ENCODE measurements at places on chromosomes 3 and 15.

- no peak for DNase-seq
Observed at GRCh38 chr3:12545473-12545791, at the start of gene MKRN2OS. Gene MKRN2OS (minus strand): TSS chr3:12545499. CDS start chr3:12545464, 35 bp downstream.

DNA sequence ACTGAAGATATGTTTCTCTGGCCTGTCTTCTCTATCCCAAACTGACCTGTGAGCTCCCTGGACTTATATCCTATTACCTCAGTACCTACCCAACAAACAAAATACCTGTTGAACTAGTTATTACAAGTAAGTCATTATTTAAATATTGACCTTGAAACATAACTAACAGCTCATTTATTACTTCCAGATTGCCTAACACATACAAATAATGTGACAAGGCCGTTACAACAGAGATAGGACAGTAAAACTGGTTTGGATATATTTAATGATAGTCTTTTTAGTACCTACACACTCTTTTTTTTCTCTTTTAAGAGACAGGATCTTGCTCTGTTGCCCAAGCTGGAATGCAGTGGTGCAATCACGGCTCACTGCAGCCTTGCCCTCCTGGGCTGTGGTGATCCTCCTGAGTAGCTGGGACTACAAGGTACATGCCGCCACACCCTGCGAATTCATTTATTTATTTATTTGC, 145.0 kb downstream of the ADAM10 start:
- no peak for DNase-seq

DNA sequence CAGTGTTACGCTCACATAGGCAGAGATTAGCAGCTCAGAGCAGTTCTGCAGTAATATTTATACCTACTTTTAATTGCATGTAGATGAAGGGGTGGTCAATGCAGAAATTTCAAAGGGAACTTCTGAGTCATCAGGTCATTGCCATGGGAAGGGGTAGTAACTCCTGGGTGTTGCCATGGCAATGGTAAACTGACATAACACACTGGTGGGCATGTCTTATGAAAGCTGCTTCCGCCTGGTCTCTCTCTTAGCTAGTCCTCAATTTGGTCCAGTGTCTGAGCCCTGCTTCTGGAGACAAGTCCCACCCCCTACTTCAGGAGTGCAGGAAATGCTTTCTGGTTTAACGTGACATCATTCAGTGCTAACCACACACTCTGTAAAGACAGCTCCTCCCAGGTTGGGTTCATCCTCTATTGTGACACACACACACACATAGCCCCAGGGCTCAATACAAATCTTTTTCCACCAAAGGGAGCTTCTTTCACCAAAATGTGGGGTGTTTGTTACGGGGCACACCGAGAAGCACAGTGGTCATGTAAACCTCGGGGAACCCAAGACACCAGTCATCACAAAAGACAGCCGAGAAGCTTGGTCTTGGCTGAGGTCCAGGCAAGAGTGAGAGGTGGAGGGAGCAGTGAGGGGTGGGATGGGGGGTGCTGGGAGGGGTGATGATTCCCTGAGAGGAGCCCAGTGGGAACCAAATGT, 74.5 kb downstream of the TLE3 start:
- peak; percentile 19 for DNase-seq

GRCh38 chr3:69082805-69083204, 1.9 kb upstream of the ARL6IP5 start:
- no peak for DNase-seq

DNA sequence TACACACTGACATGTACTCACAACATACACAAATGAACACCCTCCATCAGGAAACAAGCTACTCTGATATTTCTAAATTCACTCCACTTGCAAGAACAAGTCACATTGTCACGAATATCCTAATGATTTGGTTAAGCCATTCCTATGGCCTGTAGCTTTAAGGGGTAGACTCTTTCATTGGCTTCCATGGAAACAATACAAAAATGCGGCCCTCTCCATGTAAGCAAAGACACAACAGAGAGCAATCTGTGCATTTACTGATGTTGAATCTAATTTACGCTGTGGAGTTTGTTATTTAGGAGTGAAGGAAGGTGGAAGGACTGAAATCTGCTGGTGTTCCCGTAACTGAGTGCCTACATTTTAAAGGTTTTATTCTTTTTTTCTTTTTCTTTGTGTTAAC, 114.5 kb downstream of the FMN1 start:
- DNase-seq: no peak

- DNase-seq: no peak
Observed at GRCh38 chr15:84946772-84947489, 34.7 kb upstream of the PDE8A start.

GRCh38 chr3:64385277-64385676, 160.0 kb upstream of the PRICKLE2 start:
- DNase-seq: no peak

- DNase-seq: peak; percentile 40
Observed at GRCh38 chr3:51967384-51968169, at the start of gene PCBP4. Gene PCBP4 (minus strand): TSS chr3:51967454. CDS start chr3:51961240, 6,214 bp downstream.

DNA sequence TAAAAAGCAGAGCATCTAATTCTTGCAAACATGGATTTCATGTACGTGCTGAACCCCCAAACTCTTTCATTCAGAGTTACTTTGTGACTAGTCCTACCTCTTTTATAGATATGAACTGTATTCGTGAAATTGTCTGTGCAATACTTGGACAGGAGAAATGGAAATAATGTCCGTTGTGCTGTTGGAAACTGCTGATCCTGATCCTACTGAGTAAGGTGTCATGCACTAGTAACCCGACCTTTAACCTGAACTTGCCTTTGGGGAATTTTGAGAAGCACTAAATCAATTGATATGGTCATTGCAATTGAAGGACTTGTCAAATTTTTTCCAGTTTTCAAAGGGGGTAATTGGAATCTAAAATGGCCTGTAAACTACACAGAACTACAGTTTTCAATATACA, 856.4 kb downstream of the ROBO1 start:
- no peak for DNase-seq

GRCh38 chr15:83844742-83845141, 190.8 kb downstream of the ADAMTSL3 start:
- no peak for DNase-seq

DNA sequence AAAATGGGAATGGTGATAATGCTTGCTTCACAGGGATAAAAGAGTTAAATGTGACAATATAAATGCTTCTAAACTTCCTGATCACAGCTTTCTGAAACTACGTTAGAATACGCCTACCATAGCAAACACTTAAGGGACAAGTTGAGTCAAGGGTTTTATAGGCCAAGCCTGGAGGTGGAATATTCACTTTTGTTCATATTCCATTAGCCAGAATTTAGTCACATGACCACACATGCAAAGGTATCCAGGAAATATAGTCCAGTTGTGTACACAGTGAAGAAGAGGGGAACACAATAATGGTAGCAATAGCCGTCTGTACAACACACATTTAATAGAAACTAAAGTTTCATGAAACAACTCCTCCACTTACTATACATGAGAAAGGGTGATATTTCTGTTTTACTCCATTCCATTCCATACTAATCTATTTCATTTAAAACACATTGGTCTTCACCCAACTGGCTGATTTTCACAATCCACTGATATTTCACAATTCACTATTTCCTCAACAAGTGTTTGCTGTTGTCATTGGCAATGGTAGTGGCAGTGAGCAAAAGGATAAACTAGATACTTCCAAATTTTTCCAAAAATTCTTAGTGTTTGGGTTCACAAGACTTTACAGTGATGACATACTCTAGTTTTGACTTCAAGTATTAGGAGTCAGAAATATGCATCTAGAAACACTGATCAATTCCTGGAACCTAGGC, 270.9 kb downstream of the ERC2 start:
- DNase-seq: no peak

DNA sequence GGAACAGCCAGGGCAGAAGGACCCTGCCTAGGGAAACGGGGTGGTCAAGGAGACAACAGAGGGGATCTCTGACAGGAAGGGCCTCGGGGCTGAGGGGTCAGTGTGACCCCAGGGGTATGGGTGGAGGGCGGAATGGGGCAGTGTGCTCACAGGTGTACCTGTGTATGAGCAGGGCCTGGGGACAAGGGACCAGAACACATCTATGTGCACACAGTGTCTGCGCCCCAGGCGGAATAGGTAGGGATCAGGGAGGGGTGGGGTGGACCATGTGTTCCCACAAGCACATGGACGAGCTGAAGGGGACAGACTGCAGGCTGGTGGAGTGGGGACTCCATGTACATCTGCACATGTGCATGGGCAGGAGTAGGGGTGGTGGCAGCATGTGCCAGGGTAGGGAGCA, 5.0 kb upstream of the TLR9 start:
- DNase-seq: no peak

DNA sequence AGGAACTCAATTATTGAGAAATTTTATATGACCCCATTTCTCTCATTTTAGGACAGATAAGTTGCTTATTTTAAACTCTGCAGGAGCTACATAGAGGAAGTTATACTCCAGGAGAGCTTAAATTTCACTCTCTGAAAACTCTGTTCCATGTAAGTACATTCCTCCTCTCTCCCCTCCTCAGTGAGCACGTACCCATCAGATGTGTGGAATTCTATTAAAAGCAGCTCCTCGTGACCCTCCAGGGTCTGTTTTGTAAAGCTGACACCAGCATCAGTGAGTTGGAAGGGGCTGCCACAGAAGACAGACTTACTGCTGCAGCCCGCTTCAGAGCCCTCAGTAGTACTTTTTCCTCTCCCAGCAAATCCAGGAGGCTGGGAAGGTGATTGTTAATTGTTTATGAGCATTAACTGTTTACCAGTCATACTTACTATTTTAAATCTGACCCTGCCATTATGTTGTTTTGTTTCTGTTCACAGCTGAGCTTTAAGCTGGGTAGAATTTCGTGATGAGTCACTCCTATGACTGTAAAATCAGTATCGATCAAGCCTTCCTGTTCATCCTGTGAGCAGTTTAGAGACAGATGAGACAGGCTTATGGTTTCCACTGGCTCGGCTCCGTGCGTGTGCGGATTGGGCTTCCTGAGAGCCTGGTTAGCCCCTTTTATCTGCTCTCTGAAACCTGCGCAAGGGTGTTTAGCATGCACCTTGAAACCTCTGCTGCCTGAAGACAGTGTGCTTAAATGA, 20.4 kb downstream of the IGF1R start:
- no peak for DNase-seq

DNA sequence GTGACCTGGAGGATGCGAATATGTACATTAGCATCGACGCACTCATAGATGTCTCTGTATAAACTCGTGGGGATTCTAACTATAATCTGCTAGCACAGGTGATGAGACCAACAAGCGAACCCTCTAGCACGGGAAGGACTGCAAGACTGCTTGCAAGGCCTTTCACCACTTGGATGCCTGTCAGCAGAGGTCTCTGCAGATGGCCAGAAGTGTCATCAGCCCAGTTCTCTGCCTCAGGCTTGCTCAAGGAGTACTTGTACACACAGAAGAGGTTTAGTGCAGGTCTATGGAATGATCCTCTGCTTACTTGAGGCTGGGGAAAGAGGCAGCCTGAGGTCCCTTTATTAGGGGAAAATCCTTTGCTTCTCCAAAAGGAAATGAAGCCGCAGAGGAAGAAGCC, 48.1 kb downstream of the EDEM1 start:
- DNase-seq: no peak

DNA sequence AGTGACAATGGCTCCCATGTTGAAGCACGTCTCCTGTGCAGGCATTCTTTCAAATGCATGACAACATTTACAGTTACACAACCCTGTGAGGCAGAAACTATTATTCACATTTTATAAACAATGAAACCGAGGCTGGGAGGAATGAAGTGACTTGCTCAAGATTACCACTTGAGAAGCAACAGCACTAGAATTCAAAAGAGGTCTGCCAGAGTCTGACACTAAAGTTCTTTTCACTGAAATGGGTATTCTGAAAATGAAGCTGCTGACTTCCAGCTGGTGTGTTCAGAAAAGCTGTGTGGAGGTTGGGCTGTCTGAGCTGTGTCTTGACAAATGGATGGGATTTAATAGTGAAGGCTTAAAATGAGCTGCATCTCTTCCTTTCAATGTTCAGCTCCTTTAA, 104.4 kb downstream of the THSD4 start:
- no peak for DNase-seq

- DNase-seq: no peak
Observed at GRCh38 chr15:50593761-50594160, 47.3 kb upstream of the USP50 start.

DNA sequence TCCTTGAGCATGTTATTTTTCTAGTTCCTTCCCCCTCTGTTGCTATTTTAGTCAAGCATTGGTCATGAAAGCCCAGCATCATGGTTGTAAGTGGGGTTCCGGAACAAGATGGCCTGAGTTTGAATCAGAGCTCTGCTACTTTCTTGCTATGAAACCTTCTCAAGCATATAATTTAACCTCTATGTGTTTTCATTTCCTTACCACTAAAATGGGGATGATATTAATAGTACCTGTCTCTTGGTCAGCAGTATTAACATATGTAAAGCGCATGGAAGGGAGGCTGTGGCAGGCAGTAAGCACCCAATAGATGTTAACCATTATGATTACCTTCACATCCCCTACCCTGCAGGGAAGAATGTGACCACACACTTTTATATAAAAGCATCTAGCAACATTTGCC, 14.3 kb upstream of the SPRED1 start:
- DNase-seq: no peak

GRCh38 chr15:69468241-69469121, 15.9 kb downstream of the RPLP1 start:
- peak; percentile 84 for DNase-seq

GRCh38 chr3:15556512-15556911, 35.0 kb upstream of the COLQ start:
- DNase-seq: no peak

GRCh38 chr3:120688121-120688520, 6.1 kb upstream of the HGD start:
- DNase-seq: no peak

GRCh38 chr3:45730409-45731154, 41.4 kb downstream of the SACM1L start:
- no peak for DNase-seq

DNA sequence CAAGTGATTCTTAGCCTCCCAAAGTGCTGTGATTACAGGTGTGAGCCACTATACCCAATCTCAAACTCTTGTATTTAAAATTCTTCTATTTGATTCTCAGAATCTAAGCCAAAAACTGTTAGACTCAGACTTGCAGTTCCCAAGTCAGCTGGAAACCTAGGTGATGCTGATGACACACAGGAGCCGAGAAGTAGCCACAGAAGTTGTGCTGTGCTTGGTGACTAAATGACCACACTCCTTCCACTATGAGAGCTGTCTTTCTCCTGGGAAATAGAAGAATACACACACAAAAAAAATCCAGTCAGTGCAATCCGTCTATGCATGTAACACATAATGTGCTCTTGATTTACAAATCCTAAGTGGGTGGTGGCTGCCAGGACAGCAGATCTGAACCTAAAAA, 33.9 kb downstream of the ILDR1 start:
- DNase-seq: no peak

DNA sequence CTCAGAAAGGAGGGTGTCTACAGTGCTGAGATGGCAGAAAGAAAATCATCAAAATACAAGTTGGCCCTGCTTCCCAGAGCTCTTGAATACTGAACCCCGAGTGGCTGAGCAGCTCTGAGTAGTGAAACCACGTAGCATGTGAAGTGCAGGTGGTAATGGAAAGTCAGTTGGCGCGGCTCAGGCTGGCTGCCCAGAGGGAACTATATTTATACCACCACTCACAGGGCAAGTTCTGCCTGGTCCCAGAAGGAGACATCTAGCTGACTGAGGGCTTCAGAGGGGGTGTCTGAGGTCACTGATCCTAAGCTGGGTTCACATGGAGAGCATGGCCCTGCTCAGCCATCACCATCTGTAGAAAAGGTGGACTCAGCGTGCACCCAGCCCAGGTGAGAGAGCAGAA, 129.6 kb upstream of the AGBL1 start:
- no peak for DNase-seq

- no peak for DNase-seq
Observed at GRCh38 chr3:56773986-56774385, 27.8 kb downstream of the ARHGEF3 start.
